ENCODE measurements at places on chromosomes 13 and 19.

GRCh38 chr19:13598098-13598497 is 91.8 kb upstream of the CACNA1A start:
- no peak for DNase-seq

GRCh38 chr19:4547303-4548237 is 7.7 kb upstream of the LRG1 start:
- no peak for DNase-seq

DNA sequence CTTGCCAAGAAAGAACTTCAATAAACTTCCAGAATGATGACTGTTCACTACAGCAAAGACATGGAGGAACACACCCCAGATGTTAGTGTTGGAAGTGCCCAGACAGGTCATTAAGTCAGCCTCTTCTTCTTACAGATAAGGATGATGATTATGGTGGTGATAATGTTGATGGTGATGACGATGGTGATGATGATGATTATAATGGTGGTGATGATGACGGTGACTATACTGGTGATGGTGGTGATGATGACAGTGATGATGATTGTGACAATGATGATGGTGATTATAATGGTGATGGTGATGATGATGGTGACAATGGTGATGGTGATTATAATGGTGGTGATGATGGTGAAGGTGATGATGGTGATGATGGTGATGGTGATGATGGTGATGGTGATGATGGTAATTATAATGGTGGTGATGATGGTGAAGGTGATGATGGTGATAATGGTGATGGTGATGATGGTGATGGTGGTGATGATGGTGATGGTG is 8.4 kb downstream of the C13orf46 start:
- no peak for DNase-seq

GRCh38 chr13:31124204-31124603 is 37.5 kb downstream of the HSPH1 start:
- no peak for DNase-seq

DNA sequence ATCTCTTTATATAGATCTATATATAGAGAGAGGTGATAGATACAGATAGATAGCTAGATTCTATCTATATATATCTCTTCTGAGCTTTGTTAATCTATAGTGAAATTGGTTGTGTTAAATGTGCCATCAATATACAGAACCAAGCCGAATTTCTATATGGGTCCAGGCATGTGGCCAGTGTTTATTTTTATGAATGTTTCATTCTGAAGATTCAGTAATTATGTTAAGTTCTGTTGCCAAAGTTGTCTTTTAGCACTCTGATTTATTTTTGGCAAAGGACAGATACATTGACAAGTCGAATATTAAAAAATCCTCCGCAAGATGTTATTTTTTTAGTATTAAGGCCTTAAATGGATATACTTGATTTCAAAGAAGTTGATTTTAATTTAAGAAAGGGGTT is 190.4 kb upstream of the HTR2A start:
- no peak for DNase-seq

- no peak for DNase-seq
Measured at GRCh38 chr13:113648216-113648610, 9.8 kb downstream of the ATP4B start.

- DNase-seq, result no peak
Measured at GRCh38 chr19:30919737-30920136, 429.5 kb downstream of the TSHZ3 start.

GRCh38 chr13:34363266-34363665 is 545.3 kb downstream of the RFC3 start:
- DNase-seq, result no peak

DNA sequence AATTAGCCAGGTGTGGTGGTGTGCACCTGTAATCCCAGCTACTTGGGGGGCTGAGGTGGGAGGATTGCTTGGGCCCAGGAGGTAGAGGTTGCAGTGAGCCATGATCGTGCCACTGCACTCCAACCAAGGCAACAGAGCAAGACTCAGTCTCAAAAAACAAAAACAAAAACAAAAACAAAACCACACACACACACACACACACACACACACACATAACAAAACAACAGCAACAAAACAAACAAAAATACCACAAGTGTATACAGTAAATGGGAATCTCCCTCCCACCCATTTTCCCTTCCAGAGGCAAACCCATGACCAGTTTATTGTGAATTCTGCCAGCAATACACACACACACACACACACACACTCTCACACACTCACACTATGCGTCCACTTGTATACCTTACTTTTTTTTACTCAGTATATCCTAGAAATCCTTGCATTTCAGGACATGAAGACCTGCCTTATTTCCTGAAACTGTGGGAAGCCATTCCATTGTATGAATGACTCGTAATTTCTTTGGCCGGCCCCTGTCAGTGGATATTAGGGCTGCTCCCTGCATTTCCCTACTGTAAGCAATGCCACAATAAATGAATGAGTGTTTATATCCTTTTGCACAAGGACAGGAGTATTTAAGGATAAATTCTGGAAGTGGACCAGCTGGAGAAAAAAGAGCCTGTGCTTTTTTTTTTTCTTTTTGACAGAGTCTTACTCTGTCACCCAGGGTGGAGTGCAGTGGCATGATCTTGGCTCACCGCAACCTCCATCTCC is 6.9 kb upstream of the PLEKHF1 start:
- no peak for DNase-seq

DNA sequence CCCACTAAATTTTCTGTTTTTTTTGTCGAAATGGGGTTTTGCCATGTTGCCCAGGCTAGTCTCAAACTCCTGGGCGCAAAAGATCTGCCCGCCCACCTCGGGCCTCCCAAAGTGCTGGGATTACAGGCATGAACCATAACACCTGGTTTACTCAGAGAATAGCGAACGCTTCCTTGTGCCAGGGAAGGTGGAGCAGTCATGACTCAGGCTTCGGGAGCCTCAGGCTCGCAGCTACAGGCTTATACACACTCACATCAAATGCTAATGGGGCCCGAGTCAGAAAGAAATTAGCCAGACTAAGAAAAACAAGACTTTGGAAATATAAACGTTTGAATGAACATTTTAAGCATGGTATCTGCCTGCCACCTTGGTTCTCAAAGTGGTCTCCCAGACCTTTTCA is 11.0 kb upstream of the TPT1 start:
- no peak for DNase-seq

- no peak for DNase-seq
Measured at GRCh38 chr13:110319774-110320509, 12.9 kb downstream of the COL4A2 start.

- DNase-seq, result no peak
Measured at GRCh38 chr13:109963960-109964563, 177.7 kb upstream of the IRS2 start.

- DNase-seq, result peak; percentile 61
Measured at GRCh38 chr19:16338470-16339360, 14.1 kb downstream of the KLF2 start.

Data from activated T-cell treated with anti-CD3 and anti-CD28 coated beads for 24 hours (primary cell).